ENCODE measurements at places on chromosomes 7 and 10.

GRCh38 chr7:131384286-131384635, 56.6 kb downstream of the MKLN1 start:
- no peak for DNase-seq

DNA sequence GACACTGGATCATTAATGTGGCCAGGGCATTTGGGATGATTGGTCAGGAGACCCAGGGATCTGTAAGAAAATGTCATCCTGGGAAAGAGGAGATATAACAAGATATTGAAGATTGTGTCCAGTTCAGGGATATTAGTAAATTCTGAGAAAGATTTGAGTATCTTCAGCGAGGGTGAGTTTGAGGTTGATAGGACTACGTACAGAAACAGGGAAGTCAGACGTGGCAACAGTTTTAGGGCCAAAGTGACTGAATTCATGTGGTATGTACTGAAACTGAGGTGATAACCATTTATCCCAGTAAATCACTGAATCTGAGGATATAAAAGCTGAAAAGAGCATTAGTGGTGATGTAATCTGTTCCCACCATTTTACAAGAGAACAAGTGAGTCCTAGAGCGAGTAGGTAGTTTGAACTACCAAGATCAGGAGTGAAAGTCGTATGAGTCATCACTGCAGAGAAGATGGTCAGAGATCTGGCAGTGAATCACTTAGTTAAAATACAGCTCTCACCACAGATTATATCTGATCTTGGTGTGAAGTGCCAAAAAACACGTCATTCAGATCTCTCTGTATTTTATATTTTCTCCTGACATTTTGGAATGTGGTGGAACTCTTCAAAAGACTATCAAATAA, 220.5 kb downstream of the CDK14 start:
- DNase-seq = no peak

- no peak for DNase-seq
Measured at GRCh38 chr10:130440494-130440893, 304.3 kb downstream of the GLRX3 start.

DNA sequence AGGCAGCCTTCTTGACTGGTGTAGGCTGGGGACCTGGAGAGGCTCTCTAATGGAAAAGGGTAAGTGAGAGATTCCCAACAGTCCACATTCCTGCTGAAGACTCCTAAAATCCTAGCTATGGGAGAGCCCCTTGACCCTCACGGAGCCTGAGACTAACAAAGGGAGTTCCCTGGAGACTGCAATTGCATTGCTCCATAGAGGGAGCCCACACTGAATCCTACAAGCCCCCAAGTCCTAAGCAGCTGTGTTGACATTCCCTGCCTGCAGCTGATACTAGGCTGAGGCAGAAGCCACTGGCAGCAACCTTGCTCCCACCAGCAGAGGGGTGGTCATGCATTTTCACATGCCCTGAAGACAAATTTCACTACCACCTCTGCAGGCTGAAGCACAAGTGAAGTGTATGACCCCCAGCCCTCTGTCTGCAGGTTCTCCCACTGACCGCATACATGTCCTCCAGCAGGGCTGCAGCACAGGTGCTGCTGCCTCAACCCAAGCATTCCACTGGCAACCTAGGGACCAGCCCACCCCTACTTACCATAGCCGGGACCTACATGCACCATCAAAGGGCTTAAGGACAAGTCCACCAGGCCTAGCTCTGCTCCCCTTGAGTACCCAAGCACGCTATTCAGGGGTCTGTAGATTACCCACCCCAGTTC, 130.3 kb upstream of the SLC13A1 start:
- no peak for DNase-seq

DNA sequence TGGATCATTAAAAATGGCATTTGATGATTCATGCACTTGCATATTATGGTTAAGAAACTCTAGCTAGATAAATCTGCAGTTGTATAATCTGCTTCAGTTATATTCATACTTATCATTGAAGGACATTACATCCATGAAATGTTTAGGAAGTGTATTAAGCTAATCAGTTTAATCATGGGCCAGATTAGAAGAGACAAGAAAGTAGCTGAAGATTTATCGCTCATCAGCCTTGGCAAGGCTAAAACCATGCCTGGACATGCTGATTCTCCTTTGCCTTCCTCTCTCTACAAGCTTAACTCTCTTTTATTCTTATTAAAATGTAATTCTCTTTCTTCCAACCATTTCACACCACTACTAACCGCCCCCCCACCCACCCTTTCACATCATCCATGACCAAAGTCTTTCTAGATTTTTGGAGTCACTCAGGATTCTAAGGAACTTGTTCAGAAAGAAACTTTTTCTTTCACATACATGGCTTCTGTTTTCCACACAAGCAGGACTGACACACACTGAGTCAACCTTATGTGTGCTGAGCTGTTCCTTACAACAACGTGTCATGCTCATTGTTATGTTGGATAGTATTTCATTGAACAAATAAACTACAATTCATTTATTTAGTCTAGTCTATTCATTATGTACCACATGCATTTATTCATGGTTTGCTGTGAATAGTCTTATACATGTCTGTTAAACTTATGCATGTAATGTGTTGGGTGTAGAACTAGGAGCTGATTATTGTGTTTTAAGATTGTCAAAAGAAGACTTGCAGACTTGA, 227.3 kb upstream of the SP8 start:
- DNase-seq = no peak

DNA sequence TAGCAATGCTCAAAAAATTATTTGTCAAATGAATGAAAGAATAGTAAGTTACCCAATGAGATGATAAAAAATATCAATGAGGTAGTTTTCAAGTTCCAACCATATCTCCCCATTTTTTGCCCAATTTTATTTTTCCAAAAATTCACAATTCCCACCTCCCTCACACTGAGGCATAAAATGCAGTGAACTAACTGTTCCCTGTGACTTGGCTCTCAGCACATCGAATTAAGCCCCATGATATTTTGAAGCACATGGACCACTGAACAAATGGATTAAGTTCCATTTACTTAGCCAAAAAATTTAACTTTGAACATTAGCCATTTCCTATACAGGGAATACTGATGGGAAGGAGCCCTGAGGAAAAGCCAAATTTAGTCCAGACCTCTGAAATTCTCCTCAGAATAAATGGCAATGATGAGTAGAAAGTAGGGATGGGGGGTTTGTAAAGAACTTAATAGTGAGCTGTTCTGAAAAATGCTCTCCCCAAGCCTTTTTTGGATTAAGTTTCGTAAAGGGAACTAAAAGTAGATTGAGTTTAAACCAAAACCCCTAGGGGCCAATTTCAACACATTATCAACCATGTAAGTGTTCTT, 166.3 kb upstream of the GRM3 start:
- DNase-seq = no peak

- DNase-seq = no peak
Measured at GRCh38 chr7:112882991-112883390, 92.8 kb upstream of the TMEM168 start.

GRCh38 chr7:149071641-149072437, 18.7 kb downstream of the ZNF786 start:
- DNase-seq = no peak

- DNase-seq = no peak
Measured at GRCh38 chr7:81607987-81608386, 161.9 kb downstream of the HGF start.

DNA sequence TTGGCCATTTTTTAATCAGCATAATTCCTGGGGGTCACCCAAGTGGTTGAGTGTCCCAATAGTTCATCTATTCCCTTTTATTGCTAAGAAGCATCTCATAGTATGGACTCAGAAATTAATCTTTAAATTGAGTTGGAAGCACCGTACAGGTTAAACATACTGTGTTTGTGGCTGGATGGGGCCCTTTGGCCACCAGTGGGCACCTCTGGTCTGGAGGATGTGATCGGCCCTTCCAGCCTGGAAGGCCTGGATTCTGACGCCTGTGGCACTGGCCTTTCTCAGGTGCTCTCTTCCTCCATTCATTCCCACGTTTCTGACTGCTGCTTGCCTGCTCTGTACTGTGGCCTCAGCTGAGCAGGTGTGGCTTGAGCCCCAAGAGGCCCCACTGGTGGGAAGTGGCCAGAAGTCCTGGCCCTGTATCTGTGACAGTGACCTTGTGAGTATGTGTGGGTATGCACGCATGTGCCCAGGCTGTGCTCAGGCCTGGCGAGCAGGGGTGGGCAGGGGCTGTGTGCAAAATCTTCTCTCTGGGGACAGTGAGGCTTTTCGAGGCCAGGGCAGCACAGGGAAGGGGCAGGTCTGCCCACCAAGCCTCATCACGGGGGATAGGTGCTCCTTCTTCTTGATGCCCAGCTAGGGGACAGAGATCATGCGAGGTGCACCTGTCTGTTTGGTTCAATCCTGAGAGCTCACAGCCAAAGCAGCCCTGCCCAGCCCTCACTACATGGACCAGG, 30.1 kb downstream of the LDB3 start:
- no peak for DNase-seq

DNA sequence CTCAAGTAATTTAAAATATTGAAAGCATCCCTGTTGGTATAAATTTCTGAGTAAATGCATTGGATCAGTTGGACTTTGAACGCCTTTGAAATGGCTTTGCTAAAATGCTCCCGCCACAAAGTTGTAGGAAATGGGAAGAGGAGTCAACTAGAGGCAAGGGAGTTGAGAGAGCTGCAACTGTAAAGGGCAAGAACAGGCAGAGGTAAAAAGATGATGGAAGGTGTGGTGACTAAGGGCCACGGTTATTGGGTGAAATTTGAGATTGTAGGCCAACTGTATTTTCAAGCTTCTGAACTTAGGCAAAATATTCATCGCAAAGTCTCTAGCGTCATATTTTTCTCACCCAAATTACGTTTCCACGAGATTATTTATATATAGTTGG, 595 bp upstream of the SUMF2 start:
- no peak for DNase-seq

GRCh38 chr7:53340220-53340619, 304.8 kb downstream of the POM121L12 start:
- no peak for DNase-seq

- no peak for DNase-seq
Measured at GRCh38 chr10:1180071-1180730, 124.0 kb downstream of the WDR37 start.

- DNase-seq = no peak
Measured at GRCh38 chr7:106125417-106125816, 13.3 kb upstream of the SYPL1 start.

DNA sequence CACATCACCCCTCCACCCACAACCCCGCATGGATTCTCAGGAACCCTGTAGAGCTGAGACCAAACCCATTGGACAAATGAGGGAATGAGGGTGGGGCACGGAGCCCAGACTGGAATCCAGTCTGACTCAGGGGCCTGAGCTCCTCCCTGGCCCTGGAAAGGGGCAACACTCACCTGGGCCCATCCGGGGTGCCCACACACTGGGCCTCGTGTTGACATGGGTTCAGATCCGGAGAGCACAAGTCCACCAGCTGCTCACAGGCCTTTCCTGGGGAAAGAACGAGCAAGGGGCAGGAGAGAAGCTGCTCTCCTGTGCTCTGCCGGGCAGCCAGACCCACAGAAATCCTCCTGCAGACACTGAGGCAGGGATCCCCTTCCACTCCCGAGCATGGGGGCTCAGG, 172.2 kb downstream of the SLIT1 start:
- DNase-seq = no peak

- DNase-seq = no peak
Measured at GRCh38 chr7:18320971-18321567, 174.5 kb upstream of the HDAC9 start.

DNA sequence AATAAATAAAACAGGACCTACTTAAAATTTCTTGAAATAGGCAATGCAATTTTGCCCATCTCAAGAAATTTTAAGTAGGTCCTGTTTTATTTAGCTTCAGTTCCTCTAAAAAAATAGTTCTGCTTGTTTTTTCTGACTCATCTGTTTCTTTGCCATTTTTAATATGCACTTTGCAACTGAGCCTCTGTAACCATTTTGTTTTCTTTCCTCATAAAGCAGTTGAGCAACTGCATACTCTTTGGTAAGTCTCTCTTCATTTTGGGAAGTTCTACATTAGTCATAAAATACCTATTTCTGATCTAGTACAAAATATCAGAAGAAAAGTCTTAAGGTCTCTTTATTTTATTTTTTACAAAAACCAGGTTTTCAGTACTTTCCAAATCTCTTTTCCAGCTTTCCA, 18.0 kb downstream of the TAS2R40 start:
- DNase-seq = no peak

- no peak for DNase-seq
Measured at GRCh38 chr7:68537774-68538071, 1060.6 kb upstream of the AUTS2 start.

DNA sequence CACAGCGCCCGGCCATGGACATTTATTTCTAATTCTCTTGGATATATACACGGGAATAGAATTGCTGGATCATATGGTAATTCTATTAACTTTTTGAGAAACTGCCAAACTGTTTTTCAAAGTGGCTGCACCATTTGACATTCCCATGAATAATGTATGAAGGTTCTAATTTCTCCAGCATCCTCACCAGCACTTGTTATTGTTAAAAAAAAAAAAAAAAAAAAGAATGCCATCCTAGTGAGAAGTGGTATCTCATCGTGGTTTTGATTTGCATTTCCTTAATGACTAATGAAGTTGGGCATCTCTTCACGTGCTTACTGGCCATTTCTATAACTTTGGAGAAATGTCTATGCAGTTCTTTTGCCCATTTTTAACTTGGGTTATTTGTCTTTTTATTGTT, 13.5 kb downstream of the CNNM2 start:
- no peak for DNase-seq

DNA sequence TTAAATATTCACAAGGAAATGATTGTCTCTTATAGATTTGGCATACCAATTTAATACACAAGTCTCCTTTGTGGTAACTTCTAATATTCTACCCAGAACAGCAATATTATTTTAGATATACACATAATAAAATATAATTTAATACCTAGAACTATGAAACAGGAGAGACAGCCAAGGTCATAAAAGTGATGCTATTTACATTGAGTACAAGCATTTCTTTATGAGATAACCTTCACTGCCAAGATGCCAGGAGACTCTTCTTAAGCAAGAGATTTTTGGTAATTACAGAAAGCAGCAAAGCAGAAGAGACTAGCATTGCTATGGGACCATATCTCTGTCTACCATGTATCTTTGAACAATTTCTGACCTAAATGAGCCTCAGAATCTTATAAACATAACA, 764.6 kb upstream of the GHITM start:
- no peak for DNase-seq

DNA sequence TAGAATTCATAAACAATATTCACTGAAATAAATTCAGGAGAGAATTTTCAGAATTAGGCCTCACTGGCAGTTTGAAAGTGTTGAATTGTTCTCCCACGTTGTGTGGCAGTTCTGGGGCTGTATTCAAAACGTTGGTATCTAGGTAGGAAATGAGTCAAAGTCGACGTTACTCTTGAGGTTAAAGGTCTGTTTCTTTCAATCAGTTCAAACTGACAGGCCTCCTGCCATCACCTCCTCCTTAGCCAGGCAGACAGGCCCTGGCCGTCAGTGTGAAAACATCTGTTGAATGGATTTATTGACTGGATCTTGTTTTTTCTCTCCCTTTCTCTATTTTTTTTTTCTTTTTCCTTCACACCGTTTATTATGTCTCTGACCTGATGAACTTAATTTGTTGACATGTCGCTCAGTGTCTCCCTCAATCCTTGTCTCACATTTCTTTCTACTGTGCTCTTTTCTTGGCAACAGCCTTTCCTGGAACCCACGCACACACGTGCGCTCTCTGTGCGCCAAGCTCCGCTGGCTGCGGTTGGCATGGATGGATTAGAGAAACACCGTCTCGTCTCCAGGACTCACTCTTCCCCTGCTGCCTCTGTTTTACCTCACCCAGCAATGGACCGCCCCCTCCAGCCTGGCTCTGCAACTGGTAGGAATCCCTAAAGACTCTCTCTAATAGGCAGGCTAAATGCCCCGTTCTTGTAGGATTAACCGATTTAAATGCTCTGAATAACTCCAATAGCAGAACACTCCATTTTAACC, 231.7 kb downstream of the HDAC9 start:
- DNase-seq = no peak

- no peak for DNase-seq
Measured at GRCh38 chr7:115127399-115128021, 205.6 kb downstream of the MDFIC start.

Data from anterior cingulate cortex (tissue), 58 donors.